Stimulated activated CD4-positive, alpha-beta T cell treated with anti-CD3 and anti-CD28 coated beads, Interleukin-15, amount 100 ng/mL, for 1 hour (primary cell): ENCODE measurements at places on chromosomes 4 and X.

DNA sequence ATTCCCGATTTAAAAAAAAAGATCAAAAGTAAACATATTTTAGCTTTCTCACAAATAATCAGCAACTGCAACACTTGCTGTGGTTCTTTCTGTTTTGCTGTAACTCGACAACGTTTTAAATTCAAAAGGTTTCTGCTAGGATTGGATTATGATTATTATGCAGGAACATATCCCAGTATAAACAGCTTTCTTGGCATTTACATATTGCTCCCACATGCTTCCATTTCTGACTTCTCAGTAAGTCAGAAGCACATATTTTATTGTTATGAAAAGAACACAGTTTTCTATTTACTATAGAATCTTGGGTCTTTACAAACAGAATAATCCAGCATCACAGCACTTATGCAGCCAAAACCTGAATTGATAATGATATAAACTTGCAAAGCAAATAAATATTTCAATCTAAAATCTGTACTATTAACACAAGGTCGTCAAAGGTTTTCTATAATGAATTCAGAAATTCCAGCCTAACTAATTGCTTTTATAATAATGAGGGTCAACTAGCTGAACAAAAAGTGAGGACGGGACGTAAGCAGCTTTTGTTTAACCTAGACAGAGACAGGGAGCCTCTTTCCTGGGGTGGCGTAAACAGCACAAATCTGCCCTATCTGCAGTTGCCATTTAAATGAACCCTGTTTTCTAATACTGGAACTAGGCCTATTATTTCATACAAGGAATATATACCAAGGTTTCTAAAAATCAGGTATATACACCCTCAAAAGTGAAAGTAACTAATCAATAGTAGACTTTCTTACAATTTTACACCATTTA lies 9.8 kb upstream of the PCDH18 start:
- no peak for DNase-seq

DNA sequence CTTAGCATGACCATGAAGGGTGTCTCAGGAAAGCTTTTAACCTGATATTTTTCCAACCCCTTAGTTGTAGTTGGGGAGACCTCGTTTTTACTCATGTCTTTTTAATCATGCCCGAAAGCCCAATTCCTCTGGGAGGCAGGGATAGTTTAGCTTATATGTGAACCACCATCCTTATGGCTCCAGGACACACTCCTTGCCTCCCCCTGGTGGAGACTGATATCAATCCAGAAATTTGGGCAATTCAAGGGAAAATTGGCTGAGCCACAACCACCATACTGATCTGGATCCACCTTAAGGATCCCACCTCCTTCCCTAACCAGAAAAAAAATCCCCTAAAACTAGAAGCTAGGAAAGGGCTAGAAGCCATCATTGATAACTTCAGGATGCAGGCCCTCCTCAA lies 13.4 kb upstream of the COL25A1 start:
- no peak for DNase-seq

- DNase-seq, result no peak
Observed at GRCh38 chr4:180261346-180261745, 1981.9 kb upstream of the TENM3 start.

- no peak for DNase-seq
Observed at GRCh38 chr4:141614878-141615586, 21.4 kb upstream of the IL15 start.

DNA sequence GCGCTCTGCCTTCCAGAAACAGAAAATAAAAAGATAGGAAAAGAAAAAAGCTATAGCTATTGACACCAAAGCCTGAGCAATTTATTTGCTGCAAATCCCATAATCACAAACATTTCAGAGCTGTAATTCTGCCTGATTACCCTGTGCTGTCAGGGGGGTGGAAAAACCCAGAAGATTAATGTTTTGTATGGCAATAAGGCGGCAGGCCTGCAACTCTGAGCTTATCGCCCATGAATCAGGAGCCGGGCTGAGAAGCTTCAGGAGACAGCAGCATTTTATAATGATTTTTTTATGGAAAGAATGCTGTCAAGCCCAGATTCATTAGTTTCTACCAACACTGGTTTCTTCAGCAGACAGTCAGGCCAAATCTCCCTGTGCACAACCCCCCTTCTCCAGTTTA lies 82.6 kb upstream of the TMEM164 start:
- no peak for DNase-seq

DNA sequence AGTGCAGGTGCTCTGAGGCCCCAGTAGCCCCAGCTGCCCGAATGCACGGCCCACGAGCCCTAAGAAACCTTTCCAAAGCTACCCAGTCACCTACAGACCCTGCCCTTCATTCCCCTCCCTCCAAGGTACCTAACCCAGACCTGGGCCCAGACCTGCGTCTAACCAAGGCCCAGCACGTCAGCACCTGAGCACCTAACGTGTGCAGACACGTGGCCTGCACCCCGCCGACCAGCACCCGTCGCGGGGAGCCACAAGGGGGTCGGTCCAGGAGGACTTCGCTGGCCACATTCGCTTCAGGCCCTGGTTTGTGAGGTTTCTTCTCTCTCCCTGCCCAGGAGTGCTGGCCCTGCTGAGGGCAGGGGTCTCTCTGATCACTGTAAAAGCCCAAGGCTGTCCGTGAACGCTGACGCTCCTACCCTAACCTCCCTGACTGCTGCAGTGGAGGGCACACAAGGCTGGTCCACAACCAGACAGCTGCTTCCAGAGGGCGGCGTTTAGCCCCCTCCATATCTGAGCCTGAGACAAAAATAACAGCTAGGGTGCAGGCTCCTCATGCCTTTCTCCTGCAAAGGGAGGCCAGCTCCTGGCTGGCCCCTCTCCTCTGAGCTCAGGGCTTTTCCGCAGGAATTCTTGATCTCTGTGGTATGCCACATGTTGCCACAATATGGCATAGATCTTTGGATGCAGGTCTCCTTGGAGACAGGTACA lies 31.8 kb downstream of the WDR1 start:
- no peak for DNase-seq

- DNase-seq, result no peak
Observed at GRCh38 chr4:4421356-4421755, 34.5 kb downstream of the NSG1 start.

- DNase-seq, result no peak
Observed at GRCh38 chrX:118773782-118774181, 46.4 kb downstream of the IL13RA1 start.

- no peak for DNase-seq
Observed at GRCh38 chr4:174278467-174278866, 5.0 kb downstream of the FBXO8 start.

DNA sequence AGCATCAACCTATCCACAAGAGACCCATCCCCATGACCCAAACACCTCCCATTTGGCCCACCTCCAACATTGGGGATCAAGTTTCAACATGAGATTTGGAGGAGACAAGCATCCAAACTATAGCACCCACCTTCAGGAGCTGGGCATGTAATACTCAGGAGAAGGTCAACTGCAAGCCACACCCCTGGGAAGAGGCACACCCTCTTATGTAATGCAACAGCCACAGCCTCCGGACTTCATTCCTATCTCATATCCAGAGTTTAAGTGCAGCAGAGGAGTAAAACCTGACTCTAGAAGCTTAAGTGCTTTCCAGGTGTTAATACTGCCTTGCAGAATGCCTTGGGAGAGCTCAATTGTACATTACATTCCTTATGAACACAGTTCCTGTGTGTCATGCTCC lies 197.4 kb downstream of the PTTG2 start:
- DNase-seq, result no peak

DNA sequence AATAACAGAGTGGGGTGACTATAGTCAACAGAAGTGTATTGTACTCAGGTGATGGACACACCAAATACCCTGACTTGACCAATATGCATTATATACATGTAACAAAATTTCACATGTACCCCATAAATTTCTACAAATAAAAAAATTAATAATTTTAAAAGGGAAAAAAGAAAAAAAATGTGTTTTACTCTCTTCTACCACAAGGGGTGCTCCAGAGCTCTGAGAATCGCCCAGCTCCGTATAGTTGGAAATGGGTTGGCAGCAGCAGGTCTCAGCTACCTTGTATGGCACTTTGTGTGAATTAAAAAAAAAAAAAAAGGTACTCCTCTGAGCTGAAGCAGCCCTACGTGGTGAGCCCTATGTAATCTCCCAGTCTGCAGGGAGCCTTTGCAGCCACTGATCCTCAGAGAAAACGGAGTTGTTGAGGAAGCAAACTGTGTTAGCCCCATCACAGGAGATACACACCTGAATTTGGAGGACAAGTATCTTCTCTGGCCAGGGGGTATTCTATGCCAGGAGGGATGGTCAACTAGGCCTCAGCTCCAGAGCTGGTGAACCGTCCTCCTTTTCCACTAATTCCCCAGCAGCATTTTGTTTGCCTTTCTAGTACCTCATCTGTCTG lies 17.2 kb upstream of the POLA1 start:
- DNase-seq, result no peak

GRCh38 chrX:69280933-69281332 lies 115.7 kb upstream of the PJA1 start:
- DNase-seq, result no peak

GRCh38 chrX:143634663-143635455 lies 1.0 kb downstream of the SLITRK4 start:
- DNase-seq, result no peak

- no peak for DNase-seq
Observed at GRCh38 chr4:162456106-162456505, 292.3 kb upstream of the FSTL5 start.

GRCh38 chrX:25536307-25536970 lies 520.7 kb upstream of the ARX start:
- DNase-seq, result no peak

DNA sequence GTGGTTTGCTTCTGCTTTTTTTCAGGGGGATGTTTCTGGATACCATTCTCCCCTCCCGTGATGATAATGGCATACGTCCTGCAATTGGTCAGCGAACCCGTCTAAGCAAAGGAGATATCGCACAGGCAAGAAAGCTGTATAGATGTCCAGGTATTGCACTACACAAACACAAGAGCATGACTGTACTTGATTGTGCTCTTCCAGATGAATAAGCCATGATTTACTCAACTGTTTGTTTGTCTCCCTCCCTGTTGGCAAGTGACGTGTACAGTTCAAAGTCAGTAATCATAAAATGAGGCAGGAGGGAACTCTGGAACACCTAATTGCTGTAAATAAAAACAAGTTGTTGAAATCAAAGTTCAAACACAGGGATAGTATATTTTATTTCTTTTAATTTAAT lies 141.4 kb downstream of the TLL1 start:
- DNase-seq, result no peak

DNA sequence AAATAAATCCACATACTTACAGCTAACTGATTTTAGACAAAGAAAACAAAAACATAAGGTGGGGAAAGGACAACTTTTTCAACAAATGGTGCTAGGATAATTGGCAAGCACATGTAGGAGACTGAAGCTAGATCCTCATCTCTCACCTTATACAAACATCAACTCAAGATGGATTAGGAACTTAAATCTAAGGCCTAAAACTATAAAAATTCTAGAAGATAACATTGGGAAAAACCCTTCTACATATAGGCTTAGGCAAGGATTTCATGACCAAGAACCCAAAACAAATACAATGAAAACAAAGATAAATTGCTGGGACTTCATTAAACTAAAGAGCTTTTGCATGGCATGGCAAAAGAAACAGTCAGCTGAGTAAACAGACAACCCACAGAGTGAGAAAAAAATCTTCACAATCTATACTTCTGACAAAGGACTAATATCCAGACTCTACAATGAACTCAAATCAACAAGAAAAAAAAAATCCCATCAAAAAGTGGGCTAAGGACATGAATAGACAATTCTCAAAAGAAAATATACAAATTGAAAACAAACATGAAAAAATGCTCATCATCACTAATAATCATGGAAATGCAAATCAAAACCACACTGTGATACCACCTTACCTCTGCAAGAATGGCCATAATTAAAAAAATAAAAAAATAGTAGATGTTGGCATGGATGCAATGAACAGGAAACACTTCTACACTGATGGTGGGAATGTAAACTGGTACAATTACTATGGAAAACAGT lies 14.1 kb upstream of the AFP start:
- no peak for DNase-seq

DNA sequence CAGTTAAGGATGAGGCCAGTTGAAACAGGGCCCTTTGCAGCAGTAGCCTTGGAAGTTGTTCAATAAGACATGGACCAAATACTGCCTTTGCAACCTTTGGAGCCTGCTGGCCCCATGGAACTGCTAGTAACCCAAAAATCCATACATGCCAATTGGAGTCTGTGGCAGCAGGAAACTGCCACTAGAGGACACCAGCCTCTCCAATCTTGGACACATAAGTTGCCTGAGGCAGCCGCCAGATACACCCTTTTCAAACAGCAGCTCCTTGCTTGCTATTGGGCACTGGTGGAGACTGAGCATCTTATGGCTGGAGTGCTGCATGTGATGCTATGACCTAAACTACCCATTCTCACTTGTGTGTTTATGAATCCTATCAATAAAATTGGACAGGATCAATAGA lies 14.8 kb upstream of the LAP3 start:
- no peak for DNase-seq

DNA sequence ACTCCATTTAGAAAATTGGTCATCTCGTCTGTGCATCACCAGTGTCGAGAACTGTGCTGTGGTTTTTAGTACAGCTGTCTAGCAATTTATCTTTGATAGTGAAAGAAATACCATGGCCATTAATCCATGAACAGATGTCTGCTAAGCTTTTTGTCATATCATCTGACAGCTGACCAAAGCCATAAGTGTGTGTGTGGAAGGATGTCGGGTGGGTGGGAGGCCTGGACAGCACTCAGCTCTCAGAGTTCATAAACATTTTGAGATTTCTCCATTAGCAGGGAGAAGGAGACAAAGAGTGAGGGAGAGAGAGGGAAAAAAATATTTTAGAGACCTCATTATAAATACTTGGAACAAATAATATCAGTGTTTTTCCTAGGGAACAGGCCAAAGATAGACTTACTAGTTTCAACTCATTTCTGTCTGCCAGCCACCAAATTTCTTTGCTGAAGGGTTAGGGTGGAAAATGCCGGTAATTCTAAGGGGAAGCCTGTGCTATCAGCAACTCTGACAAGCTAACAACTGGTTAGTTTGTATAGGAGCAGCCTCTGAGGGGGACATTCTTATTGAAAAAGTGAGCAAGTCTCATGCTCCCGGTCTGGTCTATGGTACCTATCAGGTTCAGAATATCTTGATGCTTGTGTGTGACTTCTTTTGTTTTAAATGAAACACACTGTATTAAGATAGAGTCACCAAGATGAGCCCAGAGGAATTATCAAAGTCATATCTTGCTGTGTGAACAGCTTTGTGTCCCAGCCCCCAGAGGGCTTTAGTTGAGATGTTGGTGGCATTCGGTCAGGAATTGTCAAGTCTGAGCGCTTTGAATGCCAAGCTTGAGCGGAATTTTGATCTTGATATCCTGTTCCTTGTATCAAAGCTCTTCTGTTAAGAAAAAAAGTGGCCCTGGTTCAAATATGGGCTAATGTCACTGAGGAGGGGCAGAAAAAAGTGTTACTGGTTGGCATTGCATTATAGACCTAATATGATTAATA lies 41.9 kb upstream of the PDLIM3 start:
- DNase-seq, result no peak

- DNase-seq, result no peak
Observed at GRCh38 chr4:155405059-155405458, 28.3 kb upstream of the MAP9 start.

DNA sequence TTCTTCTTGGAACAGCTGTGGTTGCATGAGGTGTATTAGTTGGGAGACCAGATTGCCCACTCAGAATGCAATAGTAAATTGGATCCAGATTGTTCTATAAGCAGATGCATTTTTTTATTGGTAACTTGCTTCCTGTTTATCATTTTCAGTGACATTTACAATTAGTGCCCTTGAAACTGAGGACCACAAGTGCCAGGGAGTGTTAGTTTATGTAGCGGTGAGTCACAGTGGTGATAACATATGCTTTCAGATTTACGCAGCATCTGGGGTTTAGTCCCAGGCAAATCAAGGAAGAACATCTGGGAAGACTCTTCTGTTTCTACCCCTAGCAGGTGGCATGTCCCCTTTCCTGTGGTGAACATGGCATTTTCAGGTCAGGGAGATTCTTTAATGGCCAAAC lies 24.1 kb downstream of the FRMPD4 start:
- DNase-seq, result no peak
